Breast epithelium (tissue), 4 donors: ENCODE measurements at places on chromosomes 12 and 14. TPM values are rescaled to one million over a fixed set of nuclear protein-coding genes. Genes with fewer than 3 reads are reported as not detected.

DNA sequence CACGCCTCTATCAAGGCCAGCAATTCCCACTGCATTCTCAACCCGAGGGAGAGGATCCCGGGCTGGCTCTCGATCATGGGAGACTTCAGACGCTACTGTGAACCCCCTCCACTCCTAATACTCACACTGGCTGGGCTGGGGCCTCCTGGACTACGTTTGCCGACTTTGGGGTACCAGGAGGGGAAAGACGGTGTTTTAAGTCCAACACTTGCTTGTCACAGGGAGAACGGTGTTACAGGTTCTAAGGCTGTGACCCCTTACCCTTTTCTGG, 463 bp downstream of the NACA start:
- peaks cover 10% of the 10 kb centered on the region for H3K4me1 ChIP-seq
- H3K36me3 ChIP-seq, result no peaks in the 10 kb centered on the region
- H3K27ac ChIP-seq, result peak overlapping the region; percentile 98
- no peaks in the 10 kb centered on the region for H3K27me3 ChIP-seq
- DNase-seq, result no peak

GRCh38 chr14:34692898-34693227, 21.5 kb downstream of the CFL2 start:
- DNase-seq, result no peak
- H3K27ac ChIP-seq, result no peak overlapping the region
- no peaks in the 10 kb centered on the region for H3K27me3 ChIP-seq
- no peaks in the 10 kb centered on the region for H3K4me1 ChIP-seq
- H3K4me3 ChIP-seq, result peak overlapping the region; percentile 60
- H3K36me3 ChIP-seq, result no peaks in the 10 kb centered on the region

DBX2 gene
- total RNA-seq, result 0.32 TPM

GRCh38 chr12:122646517-122647217, 56.5 kb downstream of the HCAR2 start:
- H3K27ac ChIP-seq, result no peak overlapping the region
- no peaks in the 10 kb centered on the region for H3K36me3 ChIP-seq
- H3K27me3 ChIP-seq, result no peaks in the 10 kb centered on the region
- H3K4me1 ChIP-seq, result no peaks in the 10 kb centered on the region
- no peak overlapping the region for H3K4me3 ChIP-seq

CCDC177 gene
- 0.29 TPM for total RNA-seq
